Mucosa of gallbladder (tissue), 1 donor: ENCODE measurements at places on chromosomes 12 and 14.

DNA sequence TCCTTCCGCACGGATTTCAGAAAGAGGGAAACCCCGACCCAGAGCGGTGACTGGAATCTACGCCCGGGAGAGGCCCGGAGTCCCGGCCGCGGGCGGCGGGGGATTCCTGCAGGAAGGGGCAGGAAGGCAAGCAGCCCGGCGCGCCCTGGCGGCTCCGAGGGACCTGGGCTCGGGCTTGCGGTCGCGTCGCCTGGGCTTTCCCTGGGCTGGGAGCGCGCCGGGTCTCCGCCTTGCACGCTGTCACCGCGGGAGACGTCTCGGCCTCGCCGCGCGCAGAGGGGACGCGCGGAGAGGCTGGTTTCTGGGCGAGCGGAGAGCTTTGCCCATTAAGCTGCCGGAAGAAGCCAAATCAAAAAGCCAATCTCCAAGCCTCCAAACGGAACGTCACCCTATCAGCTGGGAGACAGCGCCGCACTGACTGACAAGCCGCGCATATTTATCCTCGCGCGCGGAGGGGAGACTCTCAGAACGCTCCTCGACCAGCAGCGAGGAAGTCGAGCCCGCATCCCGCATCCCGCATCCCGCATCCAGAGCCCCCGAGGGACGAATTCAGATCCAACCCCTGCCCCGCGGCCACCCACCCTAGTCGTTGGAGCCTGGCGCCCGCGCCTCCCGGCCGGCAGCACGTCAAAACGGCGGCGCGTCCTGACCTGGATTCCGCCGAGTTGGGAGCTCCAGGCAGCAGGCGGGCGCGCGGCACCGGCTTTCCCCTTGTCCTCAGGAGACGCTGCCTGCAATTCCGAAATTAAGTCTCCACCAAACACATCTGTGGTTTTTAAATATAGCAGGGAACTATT is at the start of gene SLC8A3:
Gene SLC8A3, minus strand, starts transcription at position 293 of the 797 bp plus-strand sequence. CDS start 20,529 bp downstream, outside the sequence.
- peak; percentile 21 for DNase-seq

DNA sequence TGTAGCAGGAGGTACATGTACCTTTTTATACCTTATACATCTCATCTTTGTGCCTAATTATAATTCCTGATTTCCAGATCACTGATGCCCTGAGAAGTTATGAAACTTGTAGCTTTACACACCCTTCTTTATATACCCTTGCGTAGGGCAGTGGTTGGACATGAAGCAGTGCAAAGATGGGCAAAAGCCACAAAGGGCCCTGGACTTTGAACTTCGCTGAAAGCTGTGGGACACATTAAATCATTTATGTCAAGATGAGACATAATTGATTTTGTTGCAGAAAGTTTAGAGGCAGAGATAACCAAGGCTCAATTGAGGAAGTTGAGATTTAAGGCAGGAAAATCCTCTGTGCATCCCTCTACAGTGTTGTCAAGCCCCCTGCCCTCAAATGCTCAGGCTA is 170.0 kb downstream of the SLC2A13 start:
- no peak for DNase-seq

- no peak for DNase-seq
Measured at GRCh38 chr14:32022938-32023466, 54.1 kb upstream of the ARHGAP5 start.

- DNase-seq = no peak
Measured at GRCh38 chr12:8834230-8834629, 11.8 kb downstream of the A2ML1 start.

DNA sequence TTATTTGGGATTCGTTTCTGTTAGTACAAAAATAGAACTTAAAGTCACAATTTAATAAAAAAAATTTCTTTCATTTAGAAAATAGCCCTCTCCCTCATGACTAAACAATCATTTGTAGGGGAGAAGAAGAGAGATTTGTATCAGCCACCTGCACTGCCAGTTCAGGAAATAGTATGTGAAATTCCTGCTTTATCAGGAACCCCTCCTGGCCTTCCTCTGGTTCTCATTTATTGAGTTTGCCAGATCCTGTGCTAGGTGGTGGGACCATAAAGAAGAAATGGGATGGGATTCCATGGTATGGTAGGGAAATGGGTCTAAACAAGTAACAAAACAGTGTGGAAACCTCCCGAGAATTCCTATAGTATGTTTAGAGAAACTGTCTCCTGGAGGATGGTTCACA is 30.0 kb downstream of the RASSF8 start:
- no peak for DNase-seq

DNA sequence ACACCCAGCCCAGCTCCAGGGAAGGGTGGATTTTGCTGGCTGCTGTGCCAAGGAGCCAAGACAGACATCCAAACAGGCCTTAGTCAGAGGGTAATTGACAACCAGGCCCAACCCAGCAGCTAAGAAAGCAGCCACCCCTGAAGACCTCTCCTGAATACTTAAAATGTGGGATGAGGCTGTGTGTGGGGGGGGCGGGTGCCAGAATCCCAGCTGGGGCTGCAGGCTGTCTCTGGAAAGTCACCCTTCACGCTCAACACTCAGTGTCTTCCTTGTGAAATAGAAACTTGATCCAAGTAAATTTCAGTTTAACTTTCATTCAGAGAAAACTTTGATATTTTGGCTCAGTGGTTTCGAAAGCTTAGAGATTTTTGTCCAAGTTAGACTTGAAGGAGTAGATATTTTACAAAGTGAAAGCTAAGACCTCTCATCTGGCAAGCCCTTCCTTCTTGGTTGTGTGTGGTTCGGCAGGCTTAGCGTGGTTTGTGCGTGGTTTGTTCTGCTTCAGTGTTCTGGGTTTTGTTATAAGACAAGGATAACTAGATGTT is 5.1 kb downstream of the PAPLN start:
- no peak for DNase-seq

GRCh38 chr14:89430391-89431236 is 13.6 kb upstream of the FOXN3 start:
- no peak for DNase-seq

GRCh38 chr12:94731733-94732360 is 81.5 kb upstream of the TMCC3 start:
- DNase-seq = no peak

DNA sequence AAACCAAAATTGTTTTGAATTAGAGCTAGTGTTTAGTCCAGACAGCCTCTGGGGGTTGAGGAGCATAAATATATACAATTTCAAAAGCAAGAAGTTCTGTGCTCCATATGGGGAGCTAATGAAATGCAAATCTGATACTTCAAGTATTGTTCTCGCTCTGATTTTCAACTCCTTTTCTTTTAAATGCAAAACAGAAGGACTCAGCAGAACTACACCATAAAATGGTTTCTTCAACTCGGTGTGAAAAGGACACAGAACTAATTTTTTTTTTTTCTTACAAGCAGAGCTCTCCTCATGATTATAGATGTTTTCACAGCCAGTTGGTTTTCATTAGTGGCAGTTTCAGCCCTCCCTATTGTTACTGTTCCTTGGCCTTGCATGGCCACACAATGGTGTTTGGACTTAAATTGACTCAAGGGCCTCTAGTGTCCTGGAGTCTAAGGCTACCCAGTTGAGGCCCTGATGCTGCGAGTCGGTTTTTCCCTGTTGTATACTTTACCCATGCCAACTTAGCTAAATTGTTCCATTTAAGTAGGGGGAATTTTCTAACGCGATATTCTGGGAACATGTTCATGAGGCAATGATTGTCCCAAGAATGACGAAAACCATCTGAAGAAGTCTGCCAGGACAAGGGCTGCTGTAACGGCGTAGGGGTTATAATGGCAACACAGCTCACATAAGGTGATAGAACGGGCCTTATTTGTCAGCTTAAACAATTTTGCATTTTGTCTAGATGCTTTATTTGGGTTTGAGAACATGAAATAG is 120.3 kb downstream of the GPR135 start:
- no peak for DNase-seq

- no peak for DNase-seq
Measured at GRCh38 chr12:51977320-51977753, 25.8 kb downstream of the ACVR1B start.

DNA sequence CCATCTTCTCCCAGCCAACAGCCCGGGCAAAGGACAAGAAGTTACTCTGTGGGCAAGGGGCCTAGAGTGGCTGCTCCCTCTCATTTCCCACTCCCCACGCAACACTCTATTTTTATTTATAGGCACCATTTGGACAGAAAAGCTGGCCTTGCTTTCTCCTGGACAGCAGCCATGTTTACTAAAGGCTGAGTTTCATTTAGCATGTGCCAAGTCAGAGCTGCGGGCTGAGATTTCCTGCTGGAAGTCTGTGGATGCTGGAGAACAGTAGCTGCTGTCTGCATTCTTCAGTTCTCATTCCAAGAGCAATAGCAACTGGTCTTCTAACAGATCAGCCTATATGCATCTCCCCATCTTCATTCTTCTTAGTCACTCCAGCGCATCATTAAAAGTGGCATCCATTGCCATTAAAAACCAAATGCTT is 8.3 kb downstream of the COL2A1 start:
- DNase-seq = peak; percentile 38

DNA sequence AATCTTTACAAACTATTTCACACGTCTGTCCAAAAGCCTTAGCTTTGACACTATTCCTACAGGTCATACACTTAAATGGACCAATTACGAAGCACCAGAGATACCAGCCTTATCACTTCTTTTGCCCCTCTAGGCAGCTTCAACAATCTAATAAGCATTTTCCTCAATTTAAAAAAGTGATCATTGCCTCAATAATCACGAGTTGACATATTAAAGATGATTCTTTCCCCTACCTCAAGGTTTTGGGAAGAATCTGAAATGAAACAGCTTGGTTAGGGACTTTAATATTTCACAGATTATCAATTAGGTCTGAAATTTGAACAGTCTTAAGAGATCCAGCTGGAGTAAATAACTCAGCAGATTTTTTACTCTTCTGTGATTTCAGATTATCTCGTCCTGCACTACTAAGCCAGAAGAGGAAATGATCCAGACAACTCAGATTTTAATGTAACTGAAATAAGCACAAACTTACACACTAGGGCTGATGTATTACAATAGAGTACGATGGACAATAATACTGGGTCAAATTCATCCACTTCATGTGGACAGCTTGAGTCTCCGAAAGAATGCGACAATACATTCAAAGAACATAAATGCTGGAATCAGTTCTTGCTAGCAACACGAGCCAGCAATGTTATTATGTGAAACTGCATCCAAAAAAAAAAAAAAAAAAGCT is 15.9 kb downstream of the UBE2N start:
- DNase-seq = no peak

DNA sequence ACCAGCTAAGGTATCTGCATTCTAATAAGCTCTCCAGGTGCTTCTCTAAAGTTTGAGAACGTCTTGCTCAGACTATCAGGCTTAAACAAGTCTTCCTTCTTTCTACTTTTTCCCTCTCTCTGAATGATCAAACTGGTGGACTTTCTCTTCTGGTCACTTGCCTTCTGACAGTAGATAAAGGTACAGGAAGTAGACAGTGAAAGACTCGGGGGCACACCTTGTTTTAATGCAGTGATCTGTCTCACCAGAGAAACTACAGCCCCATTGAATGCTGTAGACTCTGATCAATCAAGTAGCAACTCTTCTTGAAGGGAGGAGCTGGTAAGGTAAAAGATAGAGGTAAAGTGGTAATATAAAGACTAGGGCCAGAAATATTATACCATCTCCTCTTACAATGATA is 48.1 kb upstream of the ATXN7L3B start:
- DNase-seq = no peak

GRCh38 chr12:132222096-132222807 is 78.0 kb downstream of the NOC4L start:
- no peak for DNase-seq

DNA sequence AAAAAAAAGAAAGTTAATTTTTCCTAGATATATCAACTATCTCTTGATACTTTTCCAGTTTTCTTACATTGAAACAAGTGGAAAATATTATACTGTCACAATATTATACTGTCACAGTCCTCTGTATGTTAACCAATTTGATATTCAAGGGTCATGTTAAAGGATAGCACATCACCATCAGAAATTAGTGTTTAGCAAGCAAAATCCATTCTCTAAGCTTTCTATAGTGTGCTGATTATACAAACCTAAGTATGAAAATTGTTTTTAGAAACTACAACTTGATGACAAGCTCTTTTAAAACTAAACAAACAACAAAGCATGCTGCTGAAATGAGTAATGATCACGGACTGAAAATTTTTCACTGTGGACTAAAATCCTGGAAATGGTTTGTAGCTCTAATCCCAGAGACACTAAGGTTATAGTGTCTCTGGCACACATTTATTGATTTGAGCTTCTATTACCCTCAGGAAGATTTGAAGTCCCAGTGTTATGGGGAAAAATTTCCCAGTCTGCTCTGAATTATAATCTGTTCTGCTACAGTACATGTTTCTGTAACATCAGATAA is 9.7 kb downstream of the SPTSSA start:
- DNase-seq = no peak

GRCh38 chr14:69643430-69644200 is 32.2 kb downstream of the SUSD6 start:
- DNase-seq = peak; percentile 83

DNA sequence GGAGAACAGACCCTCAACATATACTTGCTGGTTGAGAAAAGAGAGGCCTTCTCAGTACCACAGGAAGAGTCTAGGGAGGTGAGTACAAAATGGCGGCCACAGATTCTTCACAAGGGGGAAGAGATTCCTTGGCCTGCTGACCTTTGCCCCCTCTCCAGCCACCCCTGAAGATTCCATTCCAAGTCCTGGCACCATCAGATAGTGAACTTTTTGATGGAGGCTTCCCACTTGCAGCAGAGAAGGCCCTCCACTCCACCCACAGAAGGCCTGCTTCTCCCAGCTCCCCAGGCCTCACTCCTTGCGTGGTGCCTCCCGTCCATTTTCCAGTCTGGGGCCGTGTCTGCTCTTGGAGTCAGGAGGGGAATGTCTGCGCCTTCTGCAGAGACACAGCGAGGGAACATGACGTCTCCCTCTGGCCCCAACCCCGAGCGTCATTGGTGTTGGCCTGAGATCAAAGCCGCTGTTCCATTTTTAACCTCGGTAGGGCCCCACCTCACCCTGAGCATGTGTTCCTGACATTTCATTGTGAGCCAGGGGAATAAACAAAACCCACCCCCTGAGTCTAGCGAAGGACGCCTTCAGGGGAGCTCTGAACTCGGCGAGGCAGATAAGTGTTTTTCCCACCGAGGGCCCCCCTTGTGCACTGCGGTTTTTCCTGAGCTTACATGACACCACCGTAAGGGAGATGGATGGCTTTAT is 268.7 kb upstream of the TBX3 start:
- DNase-seq = peak; percentile 21

GRCh38 chr12:108109504-108109903 is 19.6 kb upstream of the WSCD2 start:
- DNase-seq = no peak

DNA sequence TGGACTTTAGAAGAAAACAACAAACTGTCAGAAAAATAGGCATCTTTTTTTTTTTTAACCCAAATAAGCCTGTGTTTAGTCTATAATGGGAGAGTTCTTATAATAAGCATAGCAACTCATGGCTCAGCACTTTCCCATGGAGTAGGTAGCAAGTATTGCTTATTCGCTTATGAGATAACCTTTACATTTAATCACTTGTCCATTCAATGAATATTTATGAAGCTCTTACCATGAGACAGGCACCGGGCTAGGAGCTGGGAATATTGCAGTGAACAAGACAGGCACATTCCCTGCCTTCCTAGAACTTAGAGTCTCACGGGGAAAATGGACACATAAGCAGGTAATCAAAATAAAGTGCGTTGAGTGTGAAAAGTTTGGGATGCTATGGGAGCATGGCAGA is 10.0 kb upstream of the DCP1B start:
- DNase-seq = no peak

GRCh38 chr14:60221457-60221856 is 27.6 kb upstream of the PPM1A start:
- DNase-seq = no peak
